ENCODE measurements at places on chromosomes 1 and 21.

DNA sequence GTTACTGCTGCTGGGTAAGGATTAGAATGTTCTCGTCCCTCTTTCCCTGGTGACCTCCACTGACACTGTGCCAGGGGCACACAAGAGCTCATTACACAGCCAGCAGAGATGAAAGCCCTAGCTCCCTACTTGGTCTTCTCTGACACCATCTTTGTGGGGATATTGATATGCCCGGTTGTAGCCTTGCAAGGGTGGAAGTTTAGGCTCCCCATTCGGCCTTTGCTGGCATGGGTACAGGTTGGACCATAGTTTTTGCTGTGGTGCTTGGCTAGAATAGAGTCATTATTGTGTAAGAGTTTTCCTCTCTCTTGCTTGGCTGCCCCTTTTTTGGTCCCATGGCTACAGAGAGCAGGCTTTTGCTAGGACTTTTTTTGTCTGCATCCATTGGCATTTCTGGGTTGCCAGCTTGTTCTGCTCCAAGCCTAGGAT lies 12.3 kb downstream of the RAB4A start:
- peak; percentile 41 for DNase-seq

GRCh38 chr1:64065571-64065970 lies 137.9 kb upstream of the UBE2U start:
- no peak for DNase-seq

GRCh38 chr1:244235157-244235556 lies 184.1 kb downstream of the ZBTB18 start:
- DNase-seq, result no peak

DNA sequence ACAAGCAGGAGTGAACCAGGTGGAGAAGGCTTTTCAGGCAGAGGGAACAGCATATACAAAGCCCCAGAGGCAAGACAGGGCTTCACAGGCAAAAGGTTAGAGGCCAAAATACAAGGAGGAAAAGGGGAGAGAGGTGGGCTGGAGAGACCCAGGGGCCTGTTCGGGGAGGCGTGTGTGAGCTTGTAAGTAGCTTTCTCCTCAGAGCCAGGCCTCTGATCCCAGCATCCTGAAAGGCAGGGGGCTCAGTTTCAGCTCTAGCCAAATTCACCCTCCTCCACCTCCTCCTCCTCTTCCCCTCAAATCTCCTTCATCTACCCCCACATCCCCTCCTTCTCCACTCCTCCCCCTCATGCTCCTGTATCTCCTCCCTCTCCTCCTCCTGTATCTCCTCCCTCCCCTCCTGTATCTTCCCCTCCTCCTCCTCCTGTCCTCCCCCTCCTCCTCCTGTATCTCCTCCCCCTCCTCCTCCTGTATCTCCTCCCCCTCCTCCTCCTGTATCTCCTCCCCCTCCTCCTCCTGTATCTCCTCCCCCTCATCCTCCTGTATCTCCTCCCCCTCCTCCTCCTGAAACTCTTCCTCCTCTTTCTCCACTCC lies 148.6 kb downstream of the ST6GALNAC5 start:
- DNase-seq, result no peak

- no peak for DNase-seq
These were observed 40.3 kb downstream of the IER5 start for GRCh38 chr1:181128592-181129497.

DNA sequence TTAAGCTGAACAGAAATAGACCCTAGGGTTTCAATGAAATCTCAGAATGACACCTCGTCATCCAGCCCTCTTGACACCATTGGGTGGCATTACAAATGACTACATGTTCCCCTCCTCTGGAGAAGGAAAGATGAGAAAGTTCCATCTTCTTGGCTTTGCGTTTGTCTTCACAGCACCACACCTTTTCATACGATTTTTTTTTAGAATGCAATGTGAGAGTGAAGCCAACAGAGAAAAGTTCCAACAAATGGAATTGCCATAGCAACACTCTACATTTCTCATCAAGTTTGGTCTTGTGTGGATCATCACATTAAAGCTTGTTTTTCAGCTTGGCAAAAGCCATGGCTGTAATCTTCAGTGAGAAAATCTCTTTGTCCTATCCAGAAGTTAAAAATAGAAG lies 183.4 kb upstream of the SNX7 start:
- no peak for DNase-seq

- peak; percentile 22 for DNase-seq
These were observed at the start of gene KRTAP10-6 for GRCh38 chr21:44592446-44593311. TSS of gene KRTAP10-6 (minus strand) at chr21:44592505. CDS start at chr21:44592484, 21 bp downstream.

DNA sequence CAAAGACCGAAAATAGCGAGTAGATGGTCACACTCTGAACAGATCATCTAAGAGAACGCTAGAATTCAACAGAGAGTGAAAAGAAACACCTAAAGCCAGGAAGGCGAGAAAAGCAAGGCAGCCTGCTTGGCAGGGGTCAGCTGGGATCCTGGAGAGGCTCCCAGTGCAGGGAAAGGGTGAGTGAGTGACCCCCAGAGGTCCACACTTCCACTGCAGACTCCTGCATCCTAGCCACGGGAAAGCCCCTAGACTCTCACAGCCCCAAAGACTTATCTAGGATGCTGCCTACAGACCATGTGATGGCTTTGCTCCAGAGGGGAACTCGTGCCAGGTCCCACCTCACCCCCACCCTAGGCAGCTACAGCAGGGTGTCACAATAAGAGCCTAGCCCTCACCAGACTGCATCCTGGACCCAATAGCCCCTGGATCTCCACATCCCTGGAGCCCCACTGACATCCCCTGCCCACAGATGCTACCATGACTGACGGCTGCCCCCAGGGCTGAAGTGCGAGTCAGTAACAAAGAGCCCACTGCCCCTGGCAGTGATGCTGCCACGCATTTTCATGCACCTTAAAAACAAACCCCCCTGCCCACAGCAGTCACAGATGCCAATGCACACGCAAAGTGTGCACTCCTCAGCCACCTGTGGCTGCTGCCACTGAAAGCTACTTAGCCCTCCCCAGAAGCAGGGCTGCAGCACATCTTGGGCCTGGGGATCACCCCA lies 62.2 kb downstream of the PSMG1 start:
- DNase-seq, result no peak

DNA sequence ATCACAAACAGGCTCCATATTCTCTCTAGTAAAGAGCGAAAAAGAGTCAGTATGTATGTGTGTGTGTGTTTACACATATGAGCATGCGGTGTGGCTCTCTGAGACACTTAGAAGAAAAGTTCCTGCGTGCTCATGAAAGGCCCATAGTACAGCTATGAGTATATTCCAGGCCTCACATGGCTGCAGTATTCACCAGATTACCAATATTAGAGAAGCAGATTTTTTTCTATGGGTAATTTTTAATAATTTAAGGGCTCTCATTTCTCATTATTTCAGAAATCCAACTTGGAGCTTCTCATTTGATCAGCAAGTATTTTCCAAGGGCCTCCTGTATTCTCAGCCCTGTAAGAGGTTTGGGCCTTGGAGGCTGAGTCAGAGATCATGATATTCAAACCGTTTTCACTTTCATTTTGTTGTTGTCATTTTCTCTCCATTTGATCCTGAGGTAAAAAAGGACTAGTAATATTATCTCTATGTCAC lies 232.9 kb upstream of the SGIP1 start:
- DNase-seq, result no peak

DNA sequence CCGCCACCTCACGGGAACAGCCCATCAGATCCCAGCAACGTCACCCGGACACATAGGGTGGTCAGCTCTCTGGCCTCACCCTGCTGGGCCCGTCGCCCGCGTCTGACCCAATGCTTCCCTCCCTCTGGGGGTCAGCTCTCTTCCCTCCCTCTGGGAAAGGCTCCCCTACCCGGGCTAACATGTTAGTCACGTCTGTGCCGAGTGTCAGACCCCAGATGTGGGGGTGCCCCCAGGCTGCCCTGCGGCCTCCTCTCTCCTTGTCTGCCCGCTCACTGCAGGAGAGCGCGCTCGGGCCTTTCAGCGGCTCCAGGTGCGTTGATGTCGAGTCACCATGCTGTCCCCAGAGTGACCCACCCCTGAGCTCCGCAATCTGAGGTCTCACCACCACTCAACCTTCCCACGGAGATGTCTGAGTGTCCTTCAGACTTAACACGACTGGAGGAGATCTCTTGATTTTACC lies 34.3 kb downstream of the SLC37A1 start:
- no peak for DNase-seq

DNA sequence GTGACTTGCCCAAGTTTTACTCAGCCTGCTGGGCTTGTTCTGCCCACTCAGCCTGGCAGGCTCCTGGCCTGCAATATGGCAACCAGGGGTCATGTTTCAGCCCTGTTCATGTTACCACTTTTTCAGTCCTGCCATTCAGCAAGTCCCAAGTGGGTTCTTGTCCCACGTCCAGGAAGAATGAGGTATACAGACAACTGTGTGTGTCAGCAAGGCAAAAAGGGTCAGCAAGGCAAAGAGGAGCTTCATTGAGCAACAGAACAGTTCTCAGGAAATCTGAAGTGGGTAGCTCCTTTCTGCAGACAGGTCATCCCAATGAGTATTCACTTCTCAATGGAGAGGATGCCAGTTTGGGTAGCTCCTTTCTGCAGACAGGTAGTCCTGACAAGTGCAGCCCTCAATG lies 1233.3 kb upstream of the B3GALT2 start:
- DNase-seq, result no peak

GRCh38 chr1:2311184-2312032 lies 79.9 kb downstream of the MORN1 start:
- DNase-seq, result no peak

- no peak for DNase-seq
These were observed 57.8 kb downstream of the EPB41 start for GRCh38 chr1:28971980-28972771.

DNA sequence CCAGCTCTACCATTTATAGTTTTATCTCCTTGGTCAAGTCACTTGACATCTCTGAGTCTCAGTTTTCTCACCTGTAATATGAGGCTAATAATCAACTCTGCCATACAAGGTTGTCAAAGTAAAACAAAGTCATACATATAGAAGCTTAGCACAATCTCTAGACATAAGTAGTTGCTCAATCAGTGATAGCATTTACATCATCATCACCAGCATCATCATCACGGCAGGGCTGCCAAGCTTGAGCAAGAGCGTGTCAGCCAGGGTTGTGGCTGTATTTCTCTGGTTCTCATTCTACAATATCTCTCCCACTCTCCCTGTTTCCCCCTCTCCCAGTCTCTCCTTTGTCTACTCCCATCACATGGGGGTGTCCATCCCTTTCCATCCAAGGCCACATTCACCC lies 41.7 kb upstream of the COA6 start:
- DNase-seq, result no peak

DNA sequence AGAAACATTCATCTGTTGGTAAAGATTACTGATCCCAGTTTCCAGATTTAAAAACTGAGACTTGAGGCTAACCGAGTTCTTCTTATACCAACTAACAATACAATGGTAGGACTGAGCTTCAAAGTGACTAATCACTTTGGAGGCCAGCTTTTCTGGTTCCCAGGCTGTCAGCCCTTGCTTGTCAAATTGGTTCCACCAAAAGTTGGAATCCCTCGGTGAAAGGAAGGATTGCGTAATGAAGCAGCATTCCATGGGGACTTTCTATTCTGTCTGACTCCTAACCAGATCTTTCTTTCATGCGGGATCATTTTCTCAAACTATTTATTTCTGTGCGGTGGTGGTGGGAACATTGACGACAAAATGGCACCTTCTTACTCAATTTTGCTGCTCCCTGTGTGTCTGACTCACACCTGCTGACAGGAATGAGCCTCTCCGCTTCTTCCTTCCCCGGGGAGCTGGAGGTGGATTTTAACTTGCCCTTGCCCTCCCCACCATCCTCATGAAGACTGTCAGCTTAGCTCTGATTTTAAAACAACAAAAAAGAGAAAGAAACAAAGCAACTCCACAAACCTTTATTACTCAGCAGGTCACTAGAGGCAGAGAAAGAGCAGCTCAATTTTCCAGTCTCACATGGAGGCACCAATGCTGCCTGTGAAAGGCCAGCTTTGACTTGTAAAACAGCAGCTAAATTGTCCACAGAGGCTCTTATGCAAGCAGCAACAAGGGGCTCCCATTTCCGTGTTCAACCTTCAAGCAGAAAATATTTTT lies 32.9 kb upstream of the RASAL2 start:
- peak; percentile 32 for DNase-seq

- no peak for DNase-seq
These were observed 843 bp upstream of the BCAN start for GRCh38 chr1:156640842-156641706.

DNA sequence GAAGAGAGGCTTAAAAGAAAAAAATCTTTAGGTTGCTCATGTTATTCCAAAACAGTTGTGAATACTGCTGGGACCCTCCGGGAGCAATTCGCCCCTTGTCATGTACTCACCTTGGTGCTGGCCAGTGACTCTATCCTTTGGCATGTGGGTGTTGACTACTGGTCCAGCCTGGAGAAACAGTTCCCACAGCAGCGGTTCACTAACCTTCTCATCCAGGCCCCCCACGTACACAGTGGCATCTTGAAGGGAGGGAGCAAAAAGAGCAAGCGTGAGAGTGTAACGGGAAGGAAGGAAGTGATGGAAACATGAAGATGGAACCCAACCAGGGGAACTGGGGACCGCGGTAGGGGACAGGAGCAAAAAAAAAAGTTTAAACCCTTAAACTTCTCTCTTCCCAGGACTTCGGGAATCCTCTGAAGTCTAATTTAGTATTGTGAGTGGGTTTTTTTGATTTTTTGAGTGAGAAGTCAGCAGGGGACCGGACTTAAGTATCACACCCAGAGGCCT lies 494 bp downstream of the SF3B4 start:
- no peak for DNase-seq

DNA sequence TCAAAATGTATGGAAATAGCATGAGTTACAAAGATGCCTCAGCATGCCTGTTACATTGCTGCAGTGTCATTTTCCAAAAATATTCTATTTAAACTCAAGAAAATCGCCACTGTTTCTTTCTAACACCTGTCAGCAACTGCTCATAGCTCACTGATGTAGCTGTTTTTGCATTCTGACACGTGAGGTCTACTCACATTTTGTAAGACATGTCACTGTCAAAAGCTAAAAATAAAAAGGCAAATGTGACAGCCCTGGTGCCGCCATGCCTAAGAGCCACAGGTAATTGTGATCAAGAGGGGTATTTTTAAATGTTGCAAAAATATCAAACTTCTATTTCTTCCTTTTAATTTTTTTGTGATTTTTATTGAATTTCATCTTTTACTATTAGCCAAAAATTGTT lies 556.2 kb upstream of the TMPRSS15 start:
- no peak for DNase-seq

GRCh38 chr1:6066680-6067079 lies 21.0 kb downstream of the KCNAB2 start:
- no peak for DNase-seq

GRCh38 chr1:64906447-64906846 lies 59.9 kb downstream of the JAK1 start:
- DNase-seq, result no peak
